ENCODE measurements at places on chromosomes 13 and 19.

DNA sequence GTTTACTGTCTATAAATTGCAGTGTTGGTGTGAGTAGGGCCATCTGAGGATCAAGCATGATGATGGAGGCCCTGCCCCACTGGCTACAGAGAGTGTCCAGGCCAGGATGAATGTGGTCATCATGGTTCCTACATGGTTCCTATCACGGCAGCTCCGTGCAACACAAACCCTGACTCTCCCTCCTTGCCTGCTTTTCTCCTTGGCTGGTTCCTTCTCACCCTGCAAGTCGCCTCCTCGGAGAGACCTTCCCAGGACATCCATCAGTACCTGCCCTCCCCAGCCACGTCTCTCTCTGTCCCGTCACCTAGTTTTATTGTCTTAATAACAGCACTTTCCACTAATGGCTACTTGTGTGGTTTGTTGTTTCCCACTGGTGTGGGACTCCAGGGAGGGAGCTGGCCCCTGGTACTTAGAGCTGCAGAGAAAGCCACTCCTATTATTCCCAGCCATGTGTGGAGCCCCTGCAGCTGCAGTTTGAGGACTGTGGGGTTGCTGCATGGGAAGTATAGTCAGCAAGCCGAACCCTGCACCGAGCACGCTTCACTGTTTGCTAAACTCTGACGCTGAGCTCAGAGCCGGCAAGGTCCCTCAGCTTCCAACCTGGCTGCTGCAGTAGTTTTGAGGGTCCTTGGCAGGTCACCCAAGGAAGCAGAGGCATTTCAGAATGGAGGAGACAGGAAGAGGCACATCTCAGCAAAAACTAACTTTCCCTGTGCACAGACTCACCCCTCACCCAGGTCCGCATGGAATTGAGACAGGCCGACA, 146.4 kb upstream of the VSTM2B start:
- DNase-seq = no peak

GRCh38 chr13:113736258-113736731, 22.7 kb upstream of the TMEM255B start:
- DNase-seq = no peak

- DNase-seq = no peak
These were observed 12.3 kb downstream of the CIB3 start for GRCh38 chr19:16160943-16161560.

- no peak for DNase-seq
These were observed 18.8 kb upstream of the EDDM13 start for GRCh38 chr19:56253737-56254136.

DNA sequence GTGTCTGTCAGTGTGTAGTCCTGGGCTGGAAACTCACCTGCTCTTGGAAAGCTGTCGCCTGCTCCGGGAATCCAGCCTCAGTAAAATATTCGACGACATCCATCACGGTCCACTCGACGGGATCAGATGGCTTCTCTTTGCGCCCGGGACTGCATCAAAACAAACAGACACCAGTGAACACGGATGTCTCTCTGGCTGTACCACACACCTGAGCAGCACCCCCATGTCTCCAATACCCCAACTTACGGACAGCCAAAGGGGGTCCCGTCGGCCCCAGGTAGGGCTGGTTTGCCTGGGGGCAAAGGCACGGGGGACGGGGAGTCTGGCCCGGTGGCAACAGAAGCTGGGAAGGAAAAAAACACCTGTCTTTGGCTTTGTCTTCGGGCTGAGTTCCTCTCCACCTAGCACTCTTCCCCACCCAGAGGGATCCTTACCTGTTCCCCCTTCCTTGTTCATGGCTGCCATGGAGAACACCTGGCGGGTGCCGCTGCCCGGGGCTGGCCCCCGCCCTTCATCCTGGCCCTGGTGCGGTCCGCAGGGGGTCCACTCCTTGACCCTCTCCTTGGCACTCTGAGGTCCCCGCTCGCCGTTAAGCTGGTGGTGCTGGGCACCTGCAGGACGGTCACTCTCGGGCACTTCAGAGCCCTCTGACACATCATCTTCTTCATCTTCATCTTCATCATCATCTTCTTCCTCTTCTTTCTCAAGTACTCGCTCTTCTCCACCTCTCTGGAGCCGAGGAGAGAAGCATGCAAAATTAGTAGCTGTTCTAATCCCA, 1.7 kb downstream of the SAMD1 start:
- no peak for DNase-seq

GRCh38 chr19:42422901-42423461, 4.2 kb downstream of the LIPE start:
- peak; percentile 37 for DNase-seq

Data from activated CD4-positive, alpha-beta T cell treated with anti-CD3 and anti-CD28 coated beads, Interleukin-2, amount 50 U/mL, for 4 hours (primary cell).